ENCODE measurements at places on chromosomes 5 and 9.

DNA sequence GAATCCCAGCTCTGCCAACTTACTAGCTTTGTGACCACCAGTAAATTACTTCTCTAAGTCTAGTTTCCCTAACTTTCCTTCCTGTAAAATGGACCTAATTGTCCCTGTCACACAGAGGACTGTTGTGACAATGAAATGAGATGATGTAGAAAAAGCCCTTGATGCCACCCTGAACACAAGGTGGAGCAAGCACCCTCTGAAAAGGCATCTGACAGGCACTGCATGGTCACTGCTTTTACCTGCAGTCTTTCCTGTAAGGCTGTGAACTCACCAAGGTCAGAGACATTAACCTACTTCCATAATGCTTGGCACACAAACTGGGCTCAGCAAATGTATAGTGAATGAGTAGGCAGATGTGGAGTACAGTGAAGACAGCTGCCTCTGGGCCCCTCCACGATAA lies 6.1 kb downstream of the SLC31A2 start:
- no peak for DNase-seq

DNA sequence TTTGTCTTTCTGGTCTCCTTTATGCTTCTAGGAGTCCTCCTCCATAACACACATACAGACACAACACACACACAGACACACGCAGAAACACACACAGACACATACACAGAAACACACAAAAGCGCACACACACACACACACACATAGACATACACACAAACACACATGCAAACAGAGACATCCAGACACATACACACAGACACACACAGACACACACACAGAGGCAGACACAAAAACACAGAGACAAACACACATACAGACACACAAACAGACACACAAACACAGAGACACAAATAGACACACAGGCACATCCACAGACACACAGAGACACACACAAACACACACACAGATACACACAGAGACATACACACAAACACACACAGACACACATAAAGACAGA lies 220.2 kb downstream of the IRX2 start:
- DNase-seq, result no peak

GRCh38 chr5:115683081-115683480 lies 57.2 kb upstream of the TMED7 start:
- no peak for DNase-seq

GRCh38 chr5:181114844-181115778 lies 15.9 kb downstream of the OR2V1 start:
- no peak for DNase-seq

GRCh38 chr5:112004867-112005622 lies 248.1 kb upstream of the NREP start:
- DNase-seq, result no peak

DNA sequence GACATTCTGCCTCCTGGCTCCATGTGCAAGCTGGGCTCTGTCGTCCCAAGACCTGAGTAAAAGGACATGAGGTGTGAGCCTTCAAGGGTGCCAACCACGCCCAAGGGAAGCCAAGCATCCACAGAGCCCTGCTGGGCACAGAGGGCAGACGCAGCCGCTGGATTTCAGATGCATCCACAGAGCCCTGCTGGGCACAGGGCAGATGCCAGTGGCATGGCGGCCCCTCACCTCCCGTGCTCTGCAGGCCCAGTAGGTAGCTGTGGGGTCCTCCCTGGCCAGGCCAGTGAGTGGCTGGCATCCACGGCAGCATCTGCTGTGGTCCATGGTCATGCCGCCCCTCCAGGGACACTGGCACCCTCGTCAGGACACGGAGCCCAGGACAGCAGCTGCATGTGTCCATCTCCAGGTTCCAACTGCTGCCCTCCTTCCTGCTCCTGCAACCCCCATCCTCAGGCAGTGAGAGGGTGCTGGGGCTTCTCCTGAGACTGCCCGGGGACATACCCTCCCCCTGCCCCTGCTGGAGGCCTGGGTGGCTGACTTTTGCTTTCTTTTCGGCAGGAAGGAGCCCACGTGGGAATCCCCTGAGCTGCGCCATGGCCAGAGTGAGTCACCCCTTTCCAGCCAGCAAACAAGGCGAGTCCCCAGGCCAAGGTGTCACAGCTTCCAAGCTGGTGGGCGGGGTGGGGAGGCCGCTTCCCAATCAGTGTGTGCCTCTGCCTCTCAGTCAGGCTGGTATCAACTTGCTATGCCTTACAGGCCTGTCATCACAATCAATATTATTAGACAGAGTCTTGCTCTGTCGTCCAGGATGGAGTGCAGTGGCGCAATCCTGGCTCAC lies 4.0 kb upstream of the TRAF2 start:
- DNase-seq, result peak; percentile 97

DNA sequence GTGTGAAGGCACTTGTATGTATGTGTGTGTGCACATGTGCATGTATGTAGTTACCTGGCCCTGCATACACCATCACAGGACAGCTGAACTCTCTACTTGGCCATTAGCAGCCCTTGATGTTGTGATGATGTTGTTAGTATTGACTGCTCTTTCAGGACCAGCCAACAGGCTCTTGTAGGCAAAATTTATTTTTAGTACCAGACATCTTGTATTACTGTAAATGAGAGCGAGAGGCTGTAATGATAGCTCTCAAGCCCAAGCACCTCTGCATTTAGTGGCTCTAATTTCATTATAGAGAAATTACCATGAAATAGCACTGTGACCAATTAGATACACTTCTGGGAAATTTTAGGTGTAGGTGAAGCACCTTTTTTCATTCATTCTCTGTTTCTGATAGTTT lies 158.0 kb downstream of the SMARCA2 start:
- no peak for DNase-seq

DNA sequence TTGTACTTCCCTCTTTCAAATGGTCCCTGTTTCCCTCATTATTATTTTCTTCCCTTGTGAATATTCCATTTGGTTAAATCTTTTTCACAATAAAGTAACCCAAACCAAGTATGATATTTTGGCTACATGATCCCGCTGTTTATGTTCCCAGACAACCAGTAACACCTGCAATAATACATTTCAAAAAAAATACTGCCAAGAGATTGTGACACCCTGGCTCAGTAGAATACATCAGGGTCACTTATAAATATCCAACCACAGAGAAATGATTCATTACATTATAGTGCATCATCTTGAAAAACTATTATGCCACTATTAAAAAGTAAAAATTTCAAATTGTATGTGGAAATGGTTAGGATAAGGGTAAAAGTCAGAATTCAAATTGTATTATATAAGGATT lies 7.2 kb upstream of the OXCT1 start:
- DNase-seq, result no peak

- no peak for DNase-seq
Observed at GRCh38 chr5:15821506-15821905, 321.5 kb downstream of the FBXL7 start.

DNA sequence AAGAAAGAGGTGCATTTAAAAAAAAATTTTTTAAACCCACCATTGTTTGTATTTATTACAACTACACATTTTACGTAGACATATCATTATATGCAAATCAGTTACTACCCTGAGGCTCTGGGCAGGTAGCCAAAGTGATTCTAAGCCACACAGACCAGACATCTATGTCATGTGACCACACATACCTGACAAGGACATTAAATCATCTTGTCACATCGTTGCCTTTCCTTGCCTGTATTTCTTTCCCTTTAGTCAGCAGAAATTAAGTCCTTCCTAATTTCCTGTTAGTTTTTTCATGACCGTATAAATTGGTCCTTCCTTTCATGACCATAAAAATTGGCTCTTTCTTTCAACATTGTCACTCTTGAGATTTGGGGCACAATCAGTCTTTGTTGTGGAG lies 134.2 kb upstream of the MARCHF11 start:
- DNase-seq, result no peak

DNA sequence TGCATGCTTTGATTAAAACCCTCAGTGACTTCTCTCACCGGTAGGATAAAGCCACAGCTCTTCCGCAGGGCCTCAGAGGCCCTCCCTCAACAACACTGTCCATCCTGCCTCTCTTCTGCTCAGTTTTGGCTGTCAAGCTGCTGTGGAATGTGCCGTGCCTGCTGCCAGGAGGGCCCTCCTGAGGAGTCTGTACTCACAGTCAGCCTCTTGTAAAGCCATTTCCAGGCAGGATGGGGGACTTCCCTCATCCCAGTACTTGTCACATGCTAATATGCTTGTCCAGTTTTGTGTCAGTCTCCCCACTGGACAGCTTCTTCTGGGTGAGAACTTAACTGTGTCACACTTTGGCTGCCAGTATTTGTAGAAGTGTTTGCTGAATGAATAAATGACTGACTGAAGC lies 13.9 kb upstream of the DDX41 start:
- no peak for DNase-seq
